GM23338 (cell line): ENCODE measurements at places on chromosomes 7 and 10.

GRCh38 chr10:110304394-110304779 lies 333 bp downstream of the SMNDC1 start:
- peak overlapping the region; percentile 85 for H3K4me3 ChIP-seq
- H3K27ac ChIP-seq, result peak overlapping the region; percentile 50
- H3K36me3 ChIP-seq, result peaks cover 37% of the 10 kb centered on the region
- H3K27me3 ChIP-seq, result no peaks in the 10 kb centered on the region
- H3K4me1 ChIP-seq, result no peaks in the 10 kb centered on the region; the same call in 1 of the 2 replicates

- H3K27me3 ChIP-seq, result no peaks in the 10 kb centered on the region
- DNase-seq, result no peak
- H3K27ac ChIP-seq, result no peak overlapping the region
- H3K4me3 ChIP-seq, result no peak overlapping the region
Observed at GRCh38 chr10:112750427-112751167, 199.4 kb upstream of the TCF7L2 start.

DNA sequence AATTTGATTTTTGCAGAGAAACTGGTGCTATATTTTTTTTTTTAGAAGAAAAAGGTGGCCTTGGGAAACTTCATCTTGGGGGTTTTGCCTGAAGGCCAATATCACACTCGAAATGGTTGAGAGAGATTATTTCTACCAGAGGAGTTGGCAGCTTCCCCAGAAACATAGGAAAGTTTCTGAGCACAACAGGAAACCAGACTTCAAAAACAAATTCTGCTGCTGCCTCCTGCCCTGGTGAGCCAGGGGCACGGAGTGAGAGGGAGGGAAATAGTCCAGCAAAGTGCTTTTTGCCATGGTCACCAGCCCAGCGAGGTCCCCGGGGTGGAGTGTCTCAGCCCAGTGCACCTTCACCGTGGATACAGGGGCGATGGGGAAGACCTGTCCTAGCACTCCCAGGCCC lies 61.1 kb downstream of the FOXI2 start:
- no peaks in the 10 kb centered on the region for H3K36me3 ChIP-seq
- DNase-seq, result no peak
- H3K4me1 ChIP-seq, result no peaks in the 10 kb centered on the region
- H3K27me3 ChIP-seq, result no peaks in the 10 kb centered on the region
- no peak overlapping the region for H3K4me3 ChIP-seq
- H3K27ac ChIP-seq, result no peak overlapping the region

- no peaks in the 10 kb centered on the region for H3K36me3 ChIP-seq
- H3K4me3 ChIP-seq, result no peak overlapping the region
- no peaks in the 10 kb centered on the region for H3K4me1 ChIP-seq
- H3K27ac ChIP-seq, result no peak overlapping the region
Observed at GRCh38 chr10:132106431-132106830, 40.7 kb downstream of the JAKMIP3 start.

DNA sequence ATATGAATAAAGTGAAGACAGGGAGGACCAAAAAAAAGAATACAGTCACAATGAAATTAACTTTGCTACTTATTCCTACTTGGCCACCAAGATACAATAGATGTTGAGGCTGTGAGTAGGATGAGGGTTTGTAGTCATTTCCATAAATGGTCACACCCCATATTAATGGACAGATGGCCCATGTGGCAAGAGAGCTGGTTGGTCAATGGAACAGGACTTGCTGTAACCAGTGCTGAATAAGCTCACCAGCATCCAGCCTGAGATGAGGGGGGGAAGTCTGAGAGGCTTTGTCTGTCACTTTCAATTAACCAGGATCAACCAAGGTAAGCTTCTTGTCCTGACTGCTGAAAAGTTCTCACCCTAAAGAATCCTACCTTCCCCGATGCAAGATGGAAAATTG lies 130.4 kb upstream of the KCNMA1 start:
- H3K27ac ChIP-seq, result no peak overlapping the region
- H3K4me1 ChIP-seq, result no peaks in the 10 kb centered on the region
- H3K27me3 ChIP-seq, result no peaks in the 10 kb centered on the region

DNA sequence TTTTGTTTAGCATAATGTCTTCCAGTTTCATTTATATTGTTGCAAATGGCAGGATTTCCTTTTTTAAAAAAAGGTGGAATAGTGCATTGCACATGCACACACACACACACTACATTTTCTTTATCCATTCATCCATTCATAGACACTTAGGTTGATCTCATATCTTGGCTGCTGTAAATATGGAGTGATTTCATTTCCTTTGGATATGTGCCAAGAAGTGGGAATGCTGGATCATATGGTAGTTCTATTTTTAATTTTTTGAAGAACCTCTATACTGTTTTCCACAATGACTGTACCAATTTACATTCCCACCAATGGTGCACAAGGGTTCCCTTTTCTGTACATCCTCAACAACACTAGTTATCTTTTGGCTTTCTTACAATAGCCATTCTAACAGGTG lies 68.9 kb downstream of the EBLN1 start:
- no peak for DNase-seq
- H3K4me1 ChIP-seq, result no peaks in the 10 kb centered on the region
- H3K27me3 ChIP-seq, result no peaks in the 10 kb centered on the region
- no peak overlapping the region for H3K27ac ChIP-seq
- no peaks in the 10 kb centered on the region for H3K36me3 ChIP-seq
- no peak overlapping the region for H3K4me3 ChIP-seq

DNA sequence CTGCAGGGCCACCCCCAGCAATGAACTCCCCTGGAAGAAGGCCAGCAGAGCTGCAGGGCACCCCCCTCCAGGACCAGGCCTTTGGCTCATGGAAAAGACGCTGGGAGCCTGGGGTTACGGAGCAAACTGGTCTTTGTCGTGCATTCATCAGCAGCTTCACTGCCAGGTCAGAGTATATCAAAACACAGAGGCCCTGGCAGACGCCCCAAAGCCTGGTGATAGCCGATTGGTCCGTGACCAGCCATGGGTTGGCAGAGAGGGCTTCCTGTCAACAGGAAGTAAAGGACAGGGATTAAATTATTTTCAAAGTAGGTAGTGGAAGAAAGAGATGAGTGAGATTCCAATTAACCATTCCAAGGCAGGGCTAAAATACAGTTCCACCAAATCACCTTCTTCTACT lies 9.0 kb downstream of the PRKAG2 start:
- peaks cover 8% of the 10 kb centered on the region for H3K4me1 ChIP-seq
- no peaks in the 10 kb centered on the region for H3K27me3 ChIP-seq
- no peak for DNase-seq
- no peak overlapping the region for H3K4me3 ChIP-seq
- H3K36me3 ChIP-seq, result no peaks in the 10 kb centered on the region

GRCh38 chr7:98280791-98281756 lies at the start of gene BRI3:
Gene BRI3 (plus strand): TSS chr7:98281686. CDS start chr7:98281796, 110 bp downstream.
- H3K36me3 ChIP-seq, result no peaks in the 10 kb centered on the region
- DNase-seq, result peak; percentile 92
- H3K4me1 ChIP-seq, result peaks cover 11% of the 10 kb centered on the region
- peak within 1 kb of the TSS; percentile 86 for H3K4me3 ChIP-seq
- H3K27ac ChIP-seq, result 0 out of 2 replicates have a peak within 1 kb of the TSS, but pooled peaks have one; percentile 81
- no peaks in the 10 kb centered on the region for H3K27me3 ChIP-seq

- no peak for DNase-seq
- H3K27ac ChIP-seq, result no peak overlapping the region
- H3K4me3 ChIP-seq, result 0 out of 2 replicates have a peak overlapping the region, but pooled peaks have one; percentile 34
- H3K36me3 ChIP-seq, result no peaks in the 10 kb centered on the region
Observed at GRCh38 chr10:77080361-77081027, 557.1 kb downstream of the KCNMA1 start.

DNA sequence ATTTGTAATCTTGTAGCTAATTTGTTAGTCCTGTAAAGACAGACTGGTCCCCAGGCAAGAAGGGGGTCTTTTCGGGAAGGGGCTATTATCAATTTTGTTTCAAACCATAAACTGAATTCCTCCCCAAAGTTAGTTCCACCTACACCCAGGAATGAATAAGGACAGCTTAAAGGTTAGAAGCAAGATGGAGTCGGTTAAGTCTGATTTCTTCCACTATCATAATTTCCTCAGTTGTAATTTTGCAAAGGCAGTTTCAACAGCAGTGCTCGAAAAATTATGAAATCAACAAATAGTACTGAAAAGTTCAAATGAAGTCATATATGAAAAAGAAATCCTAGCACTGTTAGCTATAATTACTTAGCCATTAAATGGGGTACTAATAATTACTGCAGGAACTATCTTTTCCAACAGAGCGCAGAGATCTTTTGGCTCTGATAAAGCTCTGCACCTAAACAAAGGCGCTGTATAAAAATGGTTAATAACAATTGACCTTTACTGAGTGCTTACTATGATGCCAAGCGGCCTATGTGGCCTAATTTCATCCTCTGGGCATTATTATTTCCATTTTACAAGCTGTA lies 756 bp upstream of the SEC24C start:
- H3K27me3 ChIP-seq, result no peaks in the 10 kb centered on the region
- H3K4me1 ChIP-seq, result peaks cover 19% of the 10 kb centered on the region
- H3K4me3 ChIP-seq, result peak overlapping the region; percentile 58
- H3K27ac ChIP-seq, result peak overlapping the region; percentile 91
- 0 out of 2 replicates have a peak, but pooled peaks cover 4% of the 10 kb centered on the region for H3K36me3 ChIP-seq
- no peak for DNase-seq

GRCh38 chr7:158325530-158326381 lies 261.9 kb downstream of the PTPRN2 start:
- H3K36me3 ChIP-seq, result no peaks in the 10 kb centered on the region
- no peak overlapping the region for H3K4me3 ChIP-seq
- no peaks in the 10 kb centered on the region for H3K27me3 ChIP-seq
- H3K27ac ChIP-seq, result no peak overlapping the region
- no peaks in the 10 kb centered on the region for H3K4me1 ChIP-seq
- peak; percentile 74 for DNase-seq

GRCh38 chr10:130729876-130730275 lies 581.6 kb downstream of the TCERG1L start:
- H3K36me3 ChIP-seq, result no peaks in the 10 kb centered on the region
- DNase-seq, result no peak
- H3K4me1 ChIP-seq, result no peaks in the 10 kb centered on the region
- H3K27me3 ChIP-seq, result no peaks in the 10 kb centered on the region
- no peak overlapping the region for H3K4me3 ChIP-seq

DNA sequence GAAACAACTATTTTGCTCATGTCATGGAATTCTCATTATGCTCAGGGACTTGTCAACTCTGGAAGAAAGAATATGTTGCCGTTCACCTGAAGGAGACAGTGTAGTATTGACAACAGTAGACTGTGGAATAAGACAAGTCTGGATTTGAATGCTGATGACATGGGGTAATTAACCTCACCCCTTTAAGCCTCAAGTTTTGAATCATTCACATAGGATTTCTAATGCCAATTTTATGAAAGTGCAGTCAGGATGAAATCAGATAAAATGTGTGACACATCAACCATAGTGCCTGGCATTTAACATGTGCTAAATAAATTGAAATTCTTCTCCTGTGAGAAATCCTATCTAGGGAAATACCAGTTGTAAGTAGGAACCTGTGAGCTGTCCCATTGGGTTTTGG lies 305.8 kb downstream of the KIF20B start:
- no peak overlapping the region for H3K27ac ChIP-seq
- no peak overlapping the region for H3K4me3 ChIP-seq
- H3K27me3 ChIP-seq, result no peaks in the 10 kb centered on the region

GRCh38 chr10:96978621-96979154 lies 146.6 kb downstream of the LCOR start:
- H3K27ac ChIP-seq, result no peak overlapping the region
- 0 out of 2 replicates have a peak, but pooled peaks cover 4% of the 10 kb centered on the region for H3K36me3 ChIP-seq
- no peaks in the 10 kb centered on the region for H3K27me3 ChIP-seq
